Choroid plexus epithelial cell (primary cell): ENCODE measurements at places on chromosomes 12 and 14.

DNA sequence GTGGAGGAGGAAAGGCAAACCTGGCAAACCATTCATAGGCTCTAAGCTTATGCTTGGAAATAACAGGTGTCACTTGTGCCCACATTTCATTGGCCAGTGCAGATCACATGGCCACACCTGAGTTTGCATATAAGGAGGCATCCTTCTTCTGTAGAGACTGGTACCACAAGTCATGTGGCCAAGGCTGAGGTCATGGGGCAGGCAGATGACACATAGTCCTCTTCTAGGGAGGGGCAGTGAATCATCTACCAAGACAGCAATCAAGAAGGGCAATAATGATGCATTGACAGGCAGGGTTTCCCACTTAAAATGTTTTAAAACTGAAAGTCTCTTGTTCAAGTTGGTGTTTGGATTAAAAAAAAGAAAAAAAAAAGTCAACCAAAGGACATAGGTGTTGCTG is 77.3 kb downstream of the DAAM1 start:
- DNase-seq: no peak

- no peak for DNase-seq
Measured at GRCh38 chr14:82045339-82045738, 511.7 kb upstream of the SEL1L start.

DNA sequence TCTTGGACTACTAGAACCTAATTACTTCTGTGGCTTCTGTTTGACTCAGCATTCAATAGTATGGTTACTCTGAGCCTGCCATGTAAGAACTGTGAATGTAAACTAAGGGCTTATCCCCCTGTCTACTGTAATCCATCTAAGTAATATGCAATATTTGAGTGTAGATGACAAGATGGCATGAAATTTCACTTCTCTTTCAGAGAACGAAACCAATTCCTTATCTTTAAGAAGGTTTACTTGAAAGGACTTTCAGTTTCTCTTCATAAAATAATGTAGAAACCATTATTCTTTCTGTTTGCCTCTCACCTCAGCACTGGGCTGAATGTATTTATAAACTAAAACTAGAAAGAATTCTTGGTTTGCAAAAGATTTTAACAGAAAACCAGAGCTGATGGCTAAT is 60.4 kb upstream of the ARID2 start:
- peak; percentile 15 for DNase-seq

DNA sequence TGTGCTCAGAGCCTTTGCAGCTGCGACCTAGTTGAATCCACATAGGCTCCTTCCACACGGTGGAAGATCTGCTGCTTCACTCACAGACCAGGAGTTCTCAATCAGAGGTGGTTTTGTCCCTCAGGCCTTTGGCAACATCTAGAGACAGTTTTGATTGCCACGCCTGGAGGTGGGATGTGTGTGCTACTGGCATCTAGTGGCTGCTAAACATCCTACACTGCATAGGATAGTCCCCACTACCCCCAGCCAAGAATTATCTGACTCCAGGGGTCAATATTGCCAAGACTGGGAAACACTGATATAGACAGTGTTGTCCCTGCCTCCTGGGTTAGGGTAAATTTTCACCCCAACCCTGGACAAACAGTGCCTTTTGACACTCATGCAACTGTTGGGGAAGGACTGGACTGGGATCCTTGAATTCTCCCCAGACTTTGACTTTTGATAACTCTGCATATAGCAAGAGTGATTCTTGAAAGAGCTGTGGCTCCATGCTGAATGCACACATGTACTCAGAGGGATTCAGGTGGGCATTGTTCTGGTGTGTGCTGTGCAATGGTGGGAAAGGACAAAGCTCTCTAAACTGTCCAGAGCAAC is 39.8 kb downstream of the BAZ2A start:
- DNase-seq: peak; percentile 64

DNA sequence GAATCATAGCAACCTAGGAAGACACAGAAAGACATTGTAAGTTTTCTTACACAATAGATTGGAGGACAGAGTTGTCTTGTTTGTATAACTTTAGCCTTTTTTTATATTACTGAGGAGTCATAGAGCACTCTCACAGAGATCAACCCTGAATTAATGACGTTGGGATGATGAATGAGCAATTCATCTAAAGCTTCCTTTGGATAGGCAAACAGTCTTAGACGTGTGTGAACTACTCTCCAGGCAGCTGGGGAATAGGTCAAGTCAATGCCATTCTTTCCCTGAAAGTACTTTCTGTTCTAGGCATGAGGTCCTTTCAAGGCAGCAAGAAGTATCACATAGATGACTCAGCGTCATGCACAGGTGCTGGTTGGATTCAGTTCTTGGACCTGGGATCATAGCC is 369.1 kb upstream of the NOVA1 start:
- peak; percentile 4 for DNase-seq

DNA sequence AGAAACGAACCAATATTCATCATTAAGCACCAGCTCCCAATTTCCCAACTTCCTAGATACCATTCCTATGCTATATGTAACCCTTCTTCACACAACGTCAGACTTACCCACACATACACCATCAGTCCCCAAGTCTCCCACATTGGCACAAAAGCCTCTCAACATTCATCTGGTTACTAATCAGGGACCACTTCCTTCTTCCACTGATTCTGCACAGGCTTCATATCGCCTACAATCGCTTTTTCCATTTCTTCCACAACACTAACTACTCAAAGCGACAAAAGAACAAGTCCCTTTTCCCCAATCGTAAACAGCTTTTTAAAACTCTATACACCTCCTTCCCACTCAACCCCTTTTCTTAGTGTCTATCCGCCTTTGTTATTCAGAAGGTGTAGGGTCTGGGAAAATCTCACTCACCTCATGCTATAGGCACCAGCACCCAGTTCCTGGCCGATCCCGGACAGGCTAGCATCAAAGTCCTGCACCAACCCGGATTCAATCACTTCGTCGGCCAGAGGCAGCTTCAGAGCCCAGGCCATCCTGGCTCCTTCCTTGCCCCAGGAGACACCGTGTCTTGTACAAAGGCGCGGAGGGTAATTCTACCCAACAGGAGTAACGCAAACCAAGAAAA is 936 bp downstream of the TFCP2 start:
- DNase-seq: peak; percentile 37

DNA sequence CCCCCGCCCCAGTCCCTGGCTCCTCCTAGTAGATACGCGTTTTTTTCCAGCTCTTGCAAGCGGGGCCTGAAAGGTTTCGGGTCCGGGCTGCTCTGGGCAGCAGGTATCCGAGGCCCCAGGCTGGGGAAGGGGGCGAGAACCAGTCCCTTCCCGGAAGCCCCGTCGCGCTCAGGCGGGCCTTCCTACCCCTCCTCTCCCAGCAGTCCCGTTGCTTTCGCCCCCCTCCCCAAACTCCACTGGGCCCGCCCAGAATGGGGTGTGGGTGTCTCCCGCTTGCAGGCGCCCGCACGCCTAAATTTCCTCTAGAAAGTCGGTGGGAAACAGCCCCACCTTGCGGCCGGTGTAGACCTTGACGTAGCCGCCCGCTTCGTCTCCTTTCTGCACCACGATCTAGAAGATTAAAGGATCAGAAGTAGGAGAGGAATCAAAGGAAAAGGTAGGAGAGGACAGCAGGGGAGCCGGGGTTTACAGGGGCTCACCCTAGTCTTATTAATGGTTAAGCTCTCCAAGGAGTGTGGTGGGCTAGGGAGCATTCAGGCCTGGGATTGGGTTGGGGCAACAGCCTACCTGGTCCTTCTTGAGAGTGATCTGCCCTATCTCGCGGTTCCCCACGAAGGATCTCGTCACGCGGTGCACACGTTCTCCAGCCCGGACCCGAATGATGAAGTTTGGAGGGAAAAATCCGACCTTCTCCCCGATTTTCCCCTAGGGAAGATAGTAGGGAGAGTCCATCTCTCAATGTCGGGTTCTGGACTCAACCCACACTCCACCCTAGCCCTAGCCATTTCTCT is 7.3 kb downstream of the STAC3 start:
- DNase-seq: peak; percentile 73

DNA sequence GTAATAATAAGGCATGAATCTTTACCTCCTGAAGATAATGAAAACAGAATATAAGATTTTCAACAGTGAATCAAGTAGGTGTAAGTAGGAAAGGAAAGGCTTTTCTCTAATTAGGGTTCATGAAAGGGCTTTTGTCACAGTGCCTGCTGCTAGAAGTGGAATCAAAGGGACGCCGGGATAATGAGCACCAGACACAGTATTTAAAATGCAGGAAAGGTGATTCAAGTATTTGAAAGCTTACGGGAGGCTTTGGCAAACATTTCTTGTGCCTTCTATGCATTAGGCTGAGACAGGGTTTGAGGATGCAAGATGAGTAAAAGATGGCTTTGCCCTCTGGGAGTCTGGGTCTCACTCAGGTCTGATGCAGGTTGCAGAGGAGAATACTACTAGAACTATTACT is 70.5 kb upstream of the ANO4 start:
- no peak for DNase-seq

DNA sequence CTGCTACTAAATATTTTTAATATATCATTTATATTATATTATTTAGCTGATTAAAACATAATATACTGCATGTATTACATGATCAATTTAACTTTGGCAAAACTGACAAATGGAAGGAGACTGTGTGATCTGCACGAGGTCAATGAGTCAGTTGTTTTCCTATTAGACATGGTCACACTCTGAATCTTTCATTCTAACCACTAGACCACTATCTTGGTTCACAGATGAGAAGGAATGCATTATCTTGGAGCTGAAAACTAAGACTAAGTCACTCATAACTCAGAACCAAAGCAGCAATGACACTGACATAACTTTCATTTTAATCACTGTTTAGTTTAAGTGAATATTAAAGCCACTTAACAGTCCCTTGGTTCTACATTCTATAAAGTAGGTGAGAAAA is 37.4 kb downstream of the GNPTAB start:
- peak; percentile 85 for DNase-seq

DNA sequence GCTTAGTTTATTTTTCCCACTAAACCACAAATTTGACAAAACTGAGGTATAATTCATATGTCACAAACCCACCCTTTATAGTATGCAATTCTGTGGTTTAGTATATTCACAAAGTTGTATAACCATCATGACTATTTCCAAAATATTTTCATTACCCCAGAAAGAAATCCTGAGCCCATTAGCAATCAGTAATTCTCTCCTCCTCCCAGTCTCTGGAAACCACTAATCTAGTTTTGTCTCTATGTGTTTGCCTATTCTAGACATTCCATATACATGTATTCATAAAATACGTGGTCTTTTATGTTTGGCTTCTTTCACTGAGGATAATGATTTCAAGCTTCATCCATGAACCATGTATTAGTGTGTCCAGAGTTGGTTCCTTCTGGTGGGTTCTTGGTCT is 267.6 kb downstream of the AEBP2 start:
- no peak for DNase-seq

DNA sequence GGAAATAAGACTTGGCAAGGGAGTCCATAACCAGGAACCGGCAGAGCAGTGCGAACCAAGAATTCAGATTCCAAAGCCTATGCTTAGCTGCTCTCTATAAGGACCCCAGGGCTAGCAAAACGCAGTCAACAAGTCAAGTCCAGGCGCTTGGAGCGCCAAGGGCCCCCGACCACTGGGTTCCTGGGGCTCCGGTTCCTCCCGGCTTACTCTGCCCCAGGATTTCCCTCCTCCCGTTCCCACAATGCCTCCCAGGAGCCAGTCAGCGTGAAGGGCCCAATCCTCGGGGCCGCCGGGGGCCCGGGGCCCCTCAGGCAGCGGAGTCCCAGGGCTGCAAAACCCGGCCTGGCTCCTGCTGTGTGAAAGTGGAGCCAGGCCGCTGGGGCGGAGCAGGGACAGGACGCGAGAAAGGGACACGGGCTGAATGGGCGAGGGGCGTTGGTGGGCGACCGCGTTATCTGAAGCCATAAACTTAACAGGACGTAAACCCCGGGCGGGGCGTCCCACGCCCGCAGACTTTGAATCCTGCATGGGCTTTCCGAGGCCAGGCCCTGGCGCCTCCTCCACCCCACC is 1.5 kb downstream of the KRT8 start:
- peak; percentile 91 for DNase-seq

GRCh38 chr12:68631227-68631626 is 20.5 kb downstream of the RAP1B start:
- no peak for DNase-seq

- peak; percentile 73 for DNase-seq
Measured at GRCh38 chr14:64556526-64556925, 6.8 kb downstream of the PPP1R36 start.

GRCh38 chr12:116406529-116406928 is 129.0 kb upstream of the MED13L start:
- peak; percentile 81 for DNase-seq

DNA sequence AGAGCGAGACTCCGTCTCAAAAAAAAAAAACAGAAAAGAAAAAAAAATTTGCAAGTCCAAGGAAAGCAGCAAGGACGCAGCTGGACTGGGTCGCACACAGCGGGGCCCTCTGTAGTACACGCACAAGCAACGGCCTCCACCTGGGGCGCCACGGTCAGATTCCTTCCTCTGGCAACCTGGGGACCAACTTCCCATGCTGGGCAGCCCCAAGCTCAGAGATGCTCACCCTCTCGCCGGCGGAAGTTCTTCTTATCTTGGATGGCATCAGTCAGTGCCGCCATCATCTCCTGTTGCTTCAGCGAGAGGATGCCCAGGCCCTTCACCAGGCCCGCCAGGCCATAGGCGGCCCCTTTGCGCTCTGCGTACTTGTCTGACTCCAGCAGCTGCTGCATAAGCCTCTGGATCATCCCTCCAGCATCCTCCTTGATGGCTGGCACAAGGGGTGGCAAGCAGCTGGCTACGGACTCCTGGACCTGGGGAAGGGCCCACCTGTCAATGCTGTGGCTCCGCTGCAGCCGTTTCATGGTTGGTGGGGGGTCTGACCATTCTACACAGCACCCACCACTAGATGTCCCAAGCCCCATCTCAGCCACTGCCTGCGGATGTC is 34.5 kb upstream of the RAB35 start:
- no peak for DNase-seq

GRCh38 chr14:36647824-36648753 is 13.6 kb upstream of the PAX9 start:
- peak; percentile 51 for DNase-seq

- no peak for DNase-seq
Measured at GRCh38 chr14:104321088-104321801, 182.9 kb downstream of the KIF26A start.

GRCh38 chr12:21379218-21379617 is 6.5 kb downstream of the IAPP start:
- DNase-seq: no peak

DNA sequence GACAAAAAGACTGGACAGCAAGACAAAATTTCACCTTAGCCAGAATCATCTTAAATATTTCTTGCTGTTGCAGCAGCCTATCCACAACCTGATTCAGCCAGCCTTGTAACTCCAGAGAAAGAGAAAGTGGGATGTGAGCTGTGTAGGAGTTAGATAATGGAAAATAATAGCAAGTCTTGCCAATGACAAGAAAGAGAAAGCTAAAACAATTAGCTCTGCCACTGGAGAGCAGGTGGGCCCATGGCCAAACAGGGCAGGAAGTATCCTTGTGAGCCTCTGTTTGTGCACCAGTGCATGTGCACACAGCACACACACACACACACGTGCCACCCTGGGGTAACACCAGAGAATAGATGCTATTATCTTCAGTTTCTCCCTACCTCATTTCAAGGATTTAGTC is 106.0 kb upstream of the CCDC196 start:
- no peak for DNase-seq
